NCI-H2107 (cell line): ENCODE measurements at places on chromosomes 12 and 14.

GRCh38 chr12:109910969-109911348 lies 10.9 kb downstream of the TCHP start:
- no peak for DNase-seq

GRCh38 chr14:92539419-92539818 lies 25.8 kb downstream of the RIN3 start:
- DNase-seq = no peak

GRCh38 chr12:109844091-109844490 lies 10.9 kb upstream of the TRPV4 start:
- DNase-seq = no peak

DNA sequence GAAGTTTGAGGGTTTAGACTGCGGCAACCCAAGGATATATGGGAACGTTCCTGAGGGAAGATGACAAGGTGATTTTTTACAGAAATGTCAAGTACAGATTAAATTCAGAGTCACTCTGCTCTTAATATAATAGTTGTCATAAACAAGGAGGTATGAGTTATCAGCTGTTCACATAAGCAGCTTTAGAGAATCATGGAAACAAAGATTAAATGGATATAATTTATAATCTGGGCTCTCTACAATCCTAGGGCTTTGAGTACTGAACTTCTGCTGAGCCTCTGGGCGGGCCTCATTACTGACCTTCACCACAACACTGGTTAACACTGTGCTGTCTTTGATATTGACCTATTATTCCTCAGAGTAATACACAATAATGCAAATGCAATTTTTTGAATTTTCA lies 577.8 kb downstream of the RPS29 start:
- DNase-seq = no peak
